Small intestine (tissue), 16 donors: ENCODE measurements at places on chromosomes 6 and 20.
A peak's percentile ranks its signal among the peaks of the same experiment; 100 is the strongest.

DNA sequence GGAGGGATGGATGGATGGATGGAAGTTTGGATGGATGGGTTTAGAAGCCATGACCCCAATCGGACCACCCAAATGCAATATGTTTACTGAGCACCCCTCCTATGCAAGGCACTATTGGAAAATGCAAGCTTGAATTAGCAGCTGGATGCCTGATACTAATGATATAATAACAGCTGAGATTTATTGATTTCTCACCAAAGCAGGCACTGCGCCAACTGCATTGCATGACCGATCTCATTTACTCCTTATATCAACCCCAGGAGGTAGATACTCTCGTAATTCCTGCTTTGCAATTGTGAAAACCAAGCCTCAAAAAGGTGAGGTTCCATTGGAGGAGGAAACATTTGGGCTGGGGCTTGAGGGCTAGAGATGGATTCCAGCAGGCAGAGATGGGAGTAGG lies 89.7 kb downstream of the KCNB1 start:
- DNase-seq = no peak

DNA sequence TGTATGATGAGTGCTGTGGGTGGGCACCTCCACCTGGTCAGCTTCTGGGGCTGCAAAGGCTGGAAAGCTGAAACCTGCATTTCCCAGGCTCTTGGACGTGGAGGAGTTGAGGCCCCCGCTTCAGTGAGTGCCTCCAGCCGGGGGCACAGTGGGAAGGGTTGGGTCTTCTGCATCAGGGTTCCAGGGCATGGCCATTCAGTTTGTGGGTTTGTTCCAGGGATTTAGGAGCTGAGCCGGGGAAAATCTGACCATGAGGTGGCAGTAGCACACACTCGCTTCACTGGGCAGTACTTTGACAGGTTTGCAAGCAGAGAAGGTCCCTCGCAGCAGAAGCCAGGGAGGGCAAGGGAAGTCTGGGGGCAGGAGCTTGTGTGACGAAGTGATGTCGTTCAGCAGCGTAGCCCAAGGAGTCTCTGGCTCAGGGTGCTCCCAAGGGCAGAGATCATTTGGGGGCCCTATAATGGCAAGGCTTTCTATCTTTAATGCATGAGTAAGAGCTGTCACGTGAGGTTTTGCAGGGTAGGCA lies 69.5 kb upstream of the SULF2 start:
- DNase-seq = peak; percentile 21

DNA sequence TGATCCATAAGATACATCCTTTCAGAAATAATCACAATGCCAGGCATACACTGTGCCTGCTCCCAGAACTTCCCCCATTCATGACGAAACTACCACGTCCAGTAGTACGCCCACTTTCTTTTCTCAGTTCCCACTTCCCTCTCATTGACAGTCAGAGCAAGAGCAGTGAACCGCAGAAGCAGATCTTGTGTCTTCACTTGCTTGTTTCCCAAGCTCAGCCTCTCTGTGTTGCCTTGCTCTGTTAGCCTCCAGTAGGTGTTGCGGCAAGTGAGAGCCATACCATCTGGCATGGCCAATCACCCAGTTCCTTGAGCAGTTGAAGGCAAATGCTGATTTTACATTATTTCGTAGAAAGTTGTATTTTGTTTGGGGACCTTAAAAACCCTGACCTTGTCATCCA lies 11.7 kb downstream of the UST start:
- no peak for DNase-seq

GRCh38 chr20:25574411-25574810 lies 10.9 kb downstream of the NINL start:
- DNase-seq = peak; percentile 46
